ENCODE measurements at places on chromosomes 4 and X.

GRCh38 chrX:43953218-43953617 is 20.0 kb downstream of the NDP start:
- no peak for DNase-seq

- DNase-seq: no peak
These were observed 130.9 kb upstream of the CASK start for GRCh38 chrX:42054256-42054655.

DNA sequence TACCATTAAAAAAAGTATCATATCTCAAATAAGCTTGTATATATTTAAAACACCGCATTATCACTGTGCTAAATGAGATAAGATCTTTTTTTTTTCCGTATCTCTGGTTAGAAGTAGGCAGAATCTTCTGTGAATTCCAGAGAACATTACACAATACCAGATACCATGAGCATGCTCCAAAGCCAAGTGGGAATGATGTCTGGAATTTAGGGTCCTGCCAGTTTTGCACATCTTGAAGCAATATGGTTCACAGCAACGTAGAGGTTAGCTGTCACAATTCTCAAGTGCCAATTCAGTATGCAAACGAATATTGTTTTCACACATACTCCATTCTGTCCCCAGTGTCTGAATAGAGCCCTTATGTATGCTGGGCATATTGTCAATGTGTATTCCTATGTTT is 127.5 kb upstream of the NEIL3 start:
- no peak for DNase-seq

DNA sequence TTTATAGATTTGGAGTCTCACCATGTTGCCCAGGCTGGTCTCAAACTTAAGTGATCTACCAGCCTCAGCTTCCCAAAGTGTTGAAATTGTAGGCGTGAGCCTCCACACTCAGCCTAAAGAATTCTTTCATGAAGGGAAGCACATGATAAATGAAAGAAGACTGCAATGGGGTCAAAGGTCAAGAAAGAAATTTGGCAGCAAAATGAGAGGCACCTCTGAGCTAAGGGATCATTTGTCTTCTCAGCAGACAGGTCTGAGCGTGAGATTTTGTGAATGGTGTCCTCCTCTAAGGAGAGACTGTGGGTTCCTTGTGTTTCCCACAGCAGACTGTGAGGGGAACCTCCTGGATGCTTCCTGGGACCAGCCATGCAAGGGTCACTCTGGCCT is 57.5 kb upstream of the EGFL6 start:
- DNase-seq: no peak

DNA sequence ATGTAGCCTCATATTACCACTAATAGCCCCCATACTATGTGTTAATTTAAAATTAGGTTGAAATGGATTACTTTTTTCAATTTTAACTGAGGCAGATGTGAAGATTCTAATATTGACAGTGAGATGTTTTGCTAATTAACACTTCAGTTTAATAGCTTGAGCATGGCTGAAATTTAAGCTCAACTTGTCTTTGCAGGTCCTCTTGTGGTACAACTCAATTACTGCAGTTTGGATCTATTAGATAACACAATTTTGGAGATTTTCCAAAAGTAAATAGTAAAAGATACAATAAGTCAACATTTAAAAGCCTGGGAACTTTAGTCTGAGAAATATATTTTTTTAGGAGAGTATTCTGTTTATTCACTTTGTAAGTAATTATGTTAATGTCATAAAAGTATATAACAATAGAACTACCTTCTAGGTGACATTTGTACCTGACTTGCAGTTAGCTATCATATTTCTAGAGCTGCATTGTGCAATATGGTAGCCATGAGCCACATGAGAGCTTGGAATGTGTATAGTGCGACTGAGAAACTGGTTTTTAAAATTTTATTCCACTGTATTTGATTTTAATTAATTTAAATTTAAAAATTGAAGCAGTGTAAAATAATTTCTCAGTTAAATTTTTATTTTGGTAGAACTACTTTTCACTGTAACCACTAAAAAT is 73.1 kb upstream of the FMR1 start:
- DNase-seq: no peak

GRCh38 chr4:20629186-20630106 is 70.8 kb upstream of the PACRGL start:
- DNase-seq: no peak

- no peak for DNase-seq
These were observed 219.4 kb downstream of the EPHA5 start for GRCh38 chr4:65450899-65451298.

DNA sequence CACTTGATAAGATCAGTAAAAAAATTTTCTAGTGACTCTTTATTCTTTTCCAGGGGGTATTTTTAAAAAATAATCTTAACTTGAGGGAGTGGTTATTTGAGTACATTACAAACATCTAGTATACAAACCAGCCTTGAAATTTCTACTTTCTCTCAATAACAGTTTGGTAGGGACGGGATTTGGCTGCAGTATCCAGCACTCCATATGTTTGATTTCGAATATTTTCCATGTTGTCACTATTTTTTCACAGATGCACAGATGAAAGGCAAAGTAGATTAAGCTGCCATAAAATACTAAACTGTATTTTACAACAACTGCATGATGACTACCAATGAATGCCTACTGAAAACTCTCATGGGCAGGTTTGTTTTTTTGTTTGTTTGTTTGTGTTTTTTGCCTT is 225.0 kb downstream of the COX7B2 start:
- DNase-seq: no peak

DNA sequence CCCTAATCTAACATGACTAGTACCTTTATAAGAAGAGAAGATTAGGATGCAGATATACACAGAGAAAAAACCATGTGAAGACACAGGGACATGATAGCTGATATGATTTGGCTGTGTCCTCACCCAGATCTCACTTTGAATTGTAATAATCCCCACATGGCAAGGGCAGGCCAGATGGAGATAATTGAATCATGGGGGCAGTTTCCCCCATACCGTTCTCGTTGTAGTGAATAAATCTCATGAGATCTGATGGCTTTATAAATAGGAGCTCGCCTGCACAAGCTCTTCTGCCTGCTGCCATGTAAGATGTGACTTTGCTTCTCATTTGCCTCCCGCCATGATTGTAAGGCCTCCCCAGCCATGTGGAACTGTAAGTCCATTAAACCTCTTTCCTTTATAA is 364.3 kb downstream of the FBXW7 start:
- DNase-seq: no peak

GRCh38 chr4:2080429-2081300 is 21.5 kb downstream of the NAT8L start:
- no peak for DNase-seq

DNA sequence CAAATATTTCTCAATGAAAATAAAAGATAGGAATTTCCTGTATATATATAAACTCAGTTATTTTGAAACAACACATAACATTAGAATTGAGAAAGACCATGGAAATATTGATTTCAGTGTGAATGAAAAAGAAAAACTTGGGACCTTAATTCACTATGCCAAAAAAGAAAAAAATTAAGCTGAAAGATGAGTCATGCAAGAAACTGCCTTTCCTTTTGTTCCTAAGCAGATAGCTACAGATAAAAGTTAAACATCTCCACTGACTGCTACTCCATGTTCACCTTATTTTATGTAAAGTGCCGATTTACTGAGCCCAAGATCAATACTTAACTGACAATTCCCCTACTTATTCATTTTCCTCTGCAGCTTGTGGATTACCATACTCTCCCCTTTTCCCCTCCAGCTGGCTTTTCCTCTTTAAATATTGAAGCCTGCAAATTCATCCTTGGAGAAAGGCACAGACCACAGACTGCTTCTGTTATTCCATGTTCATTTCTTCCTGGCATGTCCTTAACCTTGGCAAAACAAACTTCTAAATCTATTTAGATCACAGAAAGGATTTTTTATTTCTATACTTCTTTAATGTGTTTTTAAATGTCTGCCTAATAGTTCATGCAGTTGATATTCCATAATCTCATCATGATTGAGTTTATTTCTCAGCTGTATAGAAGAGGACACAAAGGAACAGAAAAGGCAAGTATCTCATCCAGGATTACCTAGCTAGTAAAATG is 40.5 kb upstream of the YTHDC1 start:
- DNase-seq: no peak

DNA sequence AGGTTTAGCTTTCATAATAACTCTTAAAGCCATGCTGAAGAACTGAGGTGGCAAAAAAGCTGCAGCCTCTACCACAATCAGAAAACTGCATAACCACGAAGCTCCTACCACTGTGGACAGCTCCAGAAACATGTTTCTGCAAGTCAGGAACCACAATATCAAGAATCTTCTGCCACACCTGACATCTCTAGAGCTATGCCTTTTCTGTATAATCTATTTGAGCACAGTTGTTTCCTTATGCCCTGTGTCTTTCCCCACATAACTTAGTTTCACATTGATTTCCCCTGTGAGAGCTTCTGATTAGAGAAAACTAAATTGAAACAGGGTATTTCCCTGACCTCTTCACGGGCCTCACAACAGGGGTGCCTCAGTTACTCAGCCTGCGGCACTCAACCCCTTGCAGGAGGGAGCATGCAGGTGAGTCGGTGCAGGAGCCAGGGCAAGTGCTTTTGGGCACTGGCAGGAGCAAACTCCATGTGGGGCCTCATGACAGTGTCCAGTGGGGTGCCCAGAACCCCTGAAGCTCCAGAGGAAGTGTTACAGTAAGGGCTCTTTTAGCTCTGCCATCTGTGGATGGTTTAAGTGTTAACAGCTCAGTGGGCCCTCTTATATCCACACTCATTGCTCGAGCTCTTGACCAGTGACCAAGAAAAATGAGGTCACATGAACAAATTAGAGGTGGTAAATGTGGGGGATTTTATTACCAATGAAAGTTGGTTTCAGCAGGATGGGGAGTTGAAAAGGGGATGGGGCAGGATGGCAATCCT is 132.8 kb upstream of the BMP3 start:
- no peak for DNase-seq

GRCh38 chrX:12240491-12240890 is 102.2 kb downstream of the FRMPD4 start:
- DNase-seq: no peak

DNA sequence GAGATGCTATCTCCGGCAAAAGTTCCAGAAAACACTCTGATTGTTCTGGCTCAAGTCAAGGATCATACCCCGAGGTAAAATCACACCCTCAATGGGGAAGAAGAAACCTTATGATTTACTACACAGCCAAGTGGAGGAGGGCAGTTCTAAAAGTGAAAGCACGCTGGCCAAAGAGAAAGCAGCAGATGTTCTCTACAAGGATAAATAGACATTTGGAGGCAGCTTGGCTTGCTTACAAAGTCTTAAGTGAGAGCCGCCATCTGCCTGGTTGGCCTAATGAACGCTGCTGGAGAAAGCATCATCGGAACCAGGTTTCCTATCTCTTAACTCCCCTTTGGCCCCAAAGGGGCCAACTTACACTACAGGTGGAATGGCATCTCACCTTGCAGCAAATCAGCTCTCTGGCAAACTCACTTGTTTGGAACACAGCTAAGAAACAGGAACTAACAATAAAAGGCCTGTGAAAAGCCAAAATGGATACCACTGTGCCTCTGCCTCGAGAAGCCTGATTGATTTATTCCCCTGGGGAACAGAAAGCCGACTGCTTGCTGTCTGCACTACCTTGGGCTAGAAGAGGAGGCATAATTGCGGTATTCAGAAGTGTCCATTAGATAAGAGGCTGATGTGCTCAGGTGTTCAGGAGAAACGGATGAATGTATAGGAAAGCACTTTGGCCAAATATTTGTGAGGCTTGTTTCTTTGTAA is 22.8 kb downstream of the FRAS1 start:
- no peak for DNase-seq

DNA sequence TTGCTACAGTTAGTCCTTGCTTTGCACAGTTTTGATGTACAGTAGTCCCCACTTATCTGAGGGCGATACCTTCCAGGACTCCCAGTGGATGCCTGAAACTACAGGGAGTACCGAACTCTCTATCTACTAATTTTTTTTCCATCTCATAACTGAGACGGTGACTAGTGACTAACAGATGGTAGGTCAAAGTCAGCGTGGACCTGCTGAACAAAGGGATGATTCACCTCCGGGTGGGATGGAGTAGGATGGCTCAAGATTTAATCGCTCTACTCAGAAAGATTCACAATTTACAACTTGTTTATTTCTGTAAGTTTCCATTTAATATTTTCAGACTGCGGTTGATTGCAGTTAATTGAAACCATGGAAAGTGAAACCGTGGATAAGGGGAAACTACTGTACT is 655.8 kb downstream of the ZNF674 start:
- no peak for DNase-seq

DNA sequence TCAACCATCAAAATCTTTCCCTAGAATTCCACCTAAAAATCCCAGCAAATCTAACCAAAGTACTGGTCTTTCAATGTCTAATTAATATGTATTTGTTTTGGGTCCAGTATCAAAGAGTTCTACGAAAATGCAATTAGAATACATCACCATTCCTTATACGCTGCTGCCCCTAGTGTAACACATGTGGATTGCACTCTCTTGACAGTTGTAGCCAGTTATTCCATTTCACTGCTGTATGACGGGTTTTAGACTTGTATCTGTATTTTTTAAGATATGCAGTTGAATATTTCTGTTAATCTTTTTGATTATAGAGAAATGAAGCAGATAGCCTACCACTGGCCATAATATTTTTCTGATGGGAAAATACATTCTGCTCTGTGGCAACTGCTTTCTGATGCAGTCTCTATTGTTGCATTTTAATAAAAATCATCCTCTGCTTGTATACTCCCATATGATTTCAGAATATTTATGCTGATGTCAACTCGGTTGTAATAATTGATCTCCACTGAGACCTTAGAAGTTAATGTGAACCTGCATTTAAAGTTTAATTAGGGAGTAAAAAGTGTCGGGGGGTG is 17.1 kb upstream of the PAGE2B start:
- DNase-seq: no peak

DNA sequence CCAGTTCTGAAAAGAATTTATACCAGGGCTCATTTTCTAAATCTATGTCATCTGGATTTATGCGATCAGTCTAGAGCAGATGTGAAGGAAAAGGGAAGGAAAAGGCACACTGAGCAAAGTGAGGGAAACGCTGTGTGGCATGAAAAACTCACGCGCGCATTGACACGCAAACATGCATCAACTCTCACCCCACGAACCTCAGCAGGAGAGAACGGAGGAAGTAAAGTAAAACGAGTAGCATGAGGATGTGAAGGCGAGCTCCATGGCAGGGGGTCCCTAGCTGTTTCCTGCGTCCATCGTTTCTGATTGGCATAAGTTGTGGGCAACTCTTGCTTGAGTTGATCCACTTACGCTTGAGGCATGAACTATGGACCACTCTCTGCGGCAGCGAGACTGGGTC is 102.8 kb upstream of the PDLIM3 start:
- no peak for DNase-seq

DNA sequence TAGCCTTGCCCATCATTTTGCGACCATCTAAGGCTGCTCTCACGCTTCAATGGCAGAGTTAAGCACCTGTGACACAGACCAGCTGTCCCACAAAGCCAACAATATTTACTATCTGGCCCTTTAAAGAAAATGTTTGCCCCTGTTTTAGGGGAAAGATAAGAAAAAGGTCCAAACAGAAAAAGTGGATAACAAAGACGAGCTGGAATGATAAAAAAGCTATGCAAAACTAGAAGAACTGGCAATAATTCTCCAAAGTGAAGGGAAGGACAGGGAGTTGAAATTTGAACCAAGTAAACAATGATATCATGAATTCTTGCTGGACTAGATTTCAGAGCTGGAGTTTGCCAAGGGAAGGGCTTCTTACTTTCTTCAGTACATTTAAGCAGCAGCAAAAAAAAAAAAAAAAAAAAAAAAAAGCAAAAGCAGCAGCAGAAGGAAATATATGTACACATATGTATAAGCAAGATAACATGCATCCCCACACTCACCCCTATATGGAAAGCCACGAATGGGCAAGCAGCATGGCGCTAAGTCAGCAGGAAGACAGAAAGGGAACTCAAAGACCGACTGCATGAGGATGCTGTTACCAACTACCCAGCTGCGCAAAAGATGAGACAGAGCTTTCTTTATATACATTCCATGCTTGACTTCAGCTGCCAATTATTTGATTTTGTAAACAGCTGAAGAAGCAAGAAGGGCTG is 12.5 kb downstream of the TRAPPC2 start:
- DNase-seq: no peak

Measured in stimulated activated CD8-positive, alpha-beta memory T cell treated with anti-CD3 and anti-CD28 coated beads, Interleukin-15, amount 100 ng/mL, for 1 hour (primary cell).